ENCODE measurements at places on chromosomes 3 and 15.

DNA sequence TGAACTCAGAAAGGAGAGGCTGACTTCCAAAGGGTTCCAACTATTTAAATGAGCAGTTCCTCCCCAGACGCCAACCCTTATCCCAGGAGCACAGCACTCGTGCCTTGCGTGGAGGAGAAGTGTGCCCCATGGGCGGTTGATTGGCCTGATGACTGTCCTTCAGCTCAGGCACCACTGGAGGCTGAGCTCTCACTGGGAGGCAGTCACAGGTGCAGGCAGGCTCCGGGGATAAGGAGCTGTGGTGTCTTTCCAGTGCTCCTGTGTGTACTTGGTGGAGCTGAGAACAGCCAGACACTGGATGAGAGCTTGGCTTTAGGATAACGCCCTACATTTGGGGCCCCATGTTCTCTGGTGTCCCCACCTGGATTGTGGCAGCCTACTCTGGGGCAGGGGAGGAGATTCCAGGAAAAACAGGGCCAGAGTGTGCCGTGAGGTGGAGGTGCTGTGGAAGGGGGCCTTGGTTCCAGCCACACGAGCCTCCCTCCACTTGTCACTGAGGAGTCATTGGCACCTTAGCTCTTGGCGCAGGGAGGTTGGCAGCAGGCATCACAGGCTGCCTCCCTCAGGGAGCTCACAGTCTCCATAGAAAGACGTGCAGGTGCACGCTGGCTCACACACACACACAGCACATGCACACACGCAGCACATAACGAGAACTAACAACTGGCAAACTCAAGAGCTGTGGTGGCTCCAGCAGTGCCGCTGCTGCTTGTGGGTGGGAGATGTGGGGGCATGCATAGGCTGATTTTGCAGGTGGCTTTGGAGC lies 22.7 kb upstream of the EPHB3 start:
- no peak for DNase-seq

DNA sequence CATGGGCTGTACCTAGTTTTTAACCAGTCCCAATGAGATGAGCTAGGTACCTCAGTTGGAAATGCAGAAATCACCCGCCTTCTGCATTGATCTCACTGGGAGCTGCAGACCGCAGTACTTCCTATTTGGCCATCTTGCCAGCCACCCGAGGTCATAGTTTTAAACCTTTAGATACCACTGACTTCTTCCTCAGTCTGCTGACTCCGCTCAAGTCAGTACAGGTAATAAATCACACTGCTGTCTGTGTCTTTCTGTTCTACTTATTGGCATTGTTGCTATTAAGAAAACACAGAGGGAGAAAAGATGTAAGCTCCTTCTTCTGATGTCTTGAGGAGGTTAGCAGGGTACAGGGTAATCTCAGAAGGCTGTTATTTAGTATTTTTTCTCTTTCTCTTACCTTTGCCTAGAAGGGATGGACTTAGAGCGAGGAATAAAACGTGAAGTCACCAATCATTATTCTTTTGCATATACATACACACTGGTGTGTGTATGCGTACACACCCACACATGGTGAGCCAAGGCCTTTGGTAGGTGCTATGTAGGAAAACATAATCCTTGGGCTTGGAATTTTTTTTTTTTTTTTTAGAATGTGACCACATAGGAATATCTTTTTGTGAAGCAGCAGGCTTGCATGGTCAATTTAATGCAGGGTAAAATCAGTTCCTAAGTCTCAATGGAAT lies 197.2 kb downstream of the EDEM1 start:
- no peak for DNase-seq

- no peak for DNase-seq
Measured at GRCh38 chr3:184953401-184953800, 141.4 kb downstream of the VPS8 start.

GRCh38 chr3:172221547-172221946 lies 182.2 kb downstream of the FNDC3B start:
- DNase-seq = no peak

DNA sequence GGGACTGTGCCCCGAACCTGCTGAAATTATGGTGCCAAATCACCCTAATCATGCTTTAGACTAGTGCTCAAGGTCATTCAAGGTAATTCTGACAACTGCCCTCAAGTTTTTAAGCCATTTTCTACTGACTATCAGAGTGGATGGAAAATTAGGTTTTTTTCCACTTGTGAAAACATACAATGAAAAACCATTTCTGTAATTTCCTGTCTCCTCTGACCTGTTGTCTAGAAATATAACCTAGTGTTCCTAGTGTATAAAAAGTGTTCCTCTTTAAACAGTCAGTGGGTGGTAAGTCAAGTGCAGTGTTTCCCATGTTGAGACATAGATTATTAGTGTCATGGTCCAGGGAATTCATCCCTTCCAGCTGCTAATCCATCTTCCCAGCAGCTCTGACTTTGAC lies 232.8 kb upstream of the UMPS start:
- DNase-seq = no peak

GRCh38 chr15:32688151-32688639 lies 29.6 kb upstream of the GREM1 start:
- no peak for DNase-seq

GRCh38 chr3:140629357-140630137 lies 48.3 kb upstream of the TRIM42 start:
- no peak for DNase-seq

DNA sequence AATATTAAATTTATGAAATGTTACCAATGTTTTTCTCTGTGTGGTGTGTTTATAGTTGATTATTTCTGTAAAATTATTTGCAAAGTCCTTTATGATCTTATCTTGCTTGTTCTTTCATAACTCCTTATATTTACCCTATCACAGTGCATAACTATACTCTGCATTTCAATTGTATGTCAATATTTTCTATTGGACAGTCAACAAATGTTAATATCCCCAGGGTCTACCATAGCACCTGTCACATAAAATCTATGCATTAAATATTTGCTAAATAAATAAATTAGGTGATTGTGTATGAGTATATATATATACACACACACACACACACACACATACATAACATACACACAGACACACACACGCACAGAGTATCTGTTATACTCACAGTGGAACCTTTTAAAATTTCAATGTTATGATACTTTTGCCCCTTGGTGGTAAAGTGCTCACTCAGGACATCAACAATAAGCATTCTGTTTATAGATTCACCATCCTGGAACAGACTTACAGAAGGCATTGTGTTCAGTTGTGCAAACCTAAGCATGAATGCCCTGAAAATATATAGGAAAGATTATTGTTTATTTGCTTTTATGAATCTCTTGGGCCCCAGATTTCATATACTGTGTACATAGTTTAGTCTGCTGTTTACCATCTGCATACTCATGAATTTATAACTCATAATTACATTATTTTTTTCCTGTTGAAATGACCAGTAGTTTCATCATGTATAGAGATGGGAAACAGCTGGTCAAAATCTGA lies 443.7 kb downstream of the EPHA6 start:
- no peak for DNase-seq

GRCh38 chr3:53137835-53138446 lies 7.7 kb upstream of the RFT1 start:
- DNase-seq = no peak

DNA sequence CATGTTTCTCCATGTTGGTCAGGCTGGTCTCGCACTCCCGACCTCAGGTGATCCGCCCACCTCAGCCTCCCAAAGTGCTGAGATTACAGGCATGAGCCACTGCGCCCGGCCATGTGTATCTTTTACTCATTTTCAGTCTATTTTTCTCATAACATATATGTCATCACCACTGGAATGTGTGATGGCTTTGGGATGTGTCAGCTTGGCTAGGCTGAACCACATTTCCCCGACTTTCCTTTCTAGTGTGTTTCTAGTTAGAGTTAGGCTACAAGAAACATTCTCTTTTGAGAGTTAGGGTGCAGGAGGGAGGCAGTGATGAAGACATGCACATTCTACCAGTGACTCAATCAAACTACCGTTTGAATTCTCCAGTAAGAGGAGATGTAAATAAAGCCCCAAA lies 444.9 kb upstream of the THBS1 start:
- DNase-seq = no peak

GRCh38 chr3:110311541-110311940 lies 760.1 kb upstream of the NECTIN3 start:
- no peak for DNase-seq
